Cardiac muscle cell (in vitro differentiated cells and primary cell): ENCODE measurements at places on chromosomes 6 and 20.
A peak's percentile ranks its signal among the peaks of the same experiment; 100 is the strongest.

GRCh38 chr6:17130786-17131185, 28.9 kb downstream of the STMND1 start:
- no peak overlapping the region for H3K4me3 ChIP-seq
- H3K27me3 ChIP-seq, result no peaks in the 10 kb centered on the region
- DNase-seq, result no peak

DNA sequence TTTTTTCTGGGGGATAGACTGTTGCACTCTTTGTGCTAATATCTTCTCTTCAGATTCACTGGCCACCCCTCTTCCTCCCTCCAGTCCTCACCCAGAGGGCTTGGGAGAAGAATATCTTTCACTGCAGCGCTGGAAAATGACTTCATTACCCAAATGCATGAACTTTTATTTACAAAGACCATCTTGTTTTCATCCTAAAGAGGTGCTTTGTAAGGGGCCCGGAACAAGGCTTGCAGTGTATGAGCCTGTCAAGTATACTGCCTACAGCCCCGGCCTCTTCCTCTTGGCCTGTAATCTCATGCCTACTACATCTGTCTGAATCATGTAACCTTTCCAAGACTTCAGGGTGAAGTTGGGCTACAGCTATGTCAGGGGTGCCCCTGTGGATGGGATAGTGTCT, 554 bp upstream of the LAMA4 start:
- no peak for DNase-seq
- no peaks in the 10 kb centered on the region for H3K27me3 ChIP-seq
- peaks cover 5% of the 10 kb centered on the region for H3K36me3 ChIP-seq
- H3K27ac ChIP-seq, result peak overlapping the region; percentile 81

- no peaks in the 10 kb centered on the region for H3K27me3 ChIP-seq
- H3K27ac ChIP-seq, result no peak overlapping the region
Measured at GRCh38 chr6:140070846-140071473, 696.5 kb upstream of the CITED2 start.

DNA sequence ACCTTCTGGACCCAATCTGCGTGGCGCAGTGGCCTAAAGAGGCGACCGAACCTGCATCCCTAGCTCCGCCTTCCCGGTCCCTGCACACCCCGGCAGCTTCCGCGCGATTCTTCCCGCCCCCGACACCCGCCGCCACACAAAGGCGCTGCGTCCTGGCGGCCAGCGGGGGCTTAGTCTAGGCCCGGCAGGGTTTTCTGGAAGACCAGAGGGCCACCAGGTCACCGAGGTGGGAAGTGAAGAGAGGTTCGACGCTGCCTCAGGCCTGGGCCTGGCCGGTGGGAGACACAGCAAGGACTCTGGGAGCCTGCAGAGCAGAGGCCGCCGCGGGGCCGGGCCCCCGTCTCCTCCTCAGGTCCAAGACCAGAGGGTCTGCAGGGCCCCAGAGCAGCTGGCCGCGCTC, 154.9 kb downstream of the OR2B2 start:
- DNase-seq, result no peak
- H3K36me3 ChIP-seq, result no peaks in the 10 kb centered on the region
- no peaks in the 10 kb centered on the region for H3K27me3 ChIP-seq

DNA sequence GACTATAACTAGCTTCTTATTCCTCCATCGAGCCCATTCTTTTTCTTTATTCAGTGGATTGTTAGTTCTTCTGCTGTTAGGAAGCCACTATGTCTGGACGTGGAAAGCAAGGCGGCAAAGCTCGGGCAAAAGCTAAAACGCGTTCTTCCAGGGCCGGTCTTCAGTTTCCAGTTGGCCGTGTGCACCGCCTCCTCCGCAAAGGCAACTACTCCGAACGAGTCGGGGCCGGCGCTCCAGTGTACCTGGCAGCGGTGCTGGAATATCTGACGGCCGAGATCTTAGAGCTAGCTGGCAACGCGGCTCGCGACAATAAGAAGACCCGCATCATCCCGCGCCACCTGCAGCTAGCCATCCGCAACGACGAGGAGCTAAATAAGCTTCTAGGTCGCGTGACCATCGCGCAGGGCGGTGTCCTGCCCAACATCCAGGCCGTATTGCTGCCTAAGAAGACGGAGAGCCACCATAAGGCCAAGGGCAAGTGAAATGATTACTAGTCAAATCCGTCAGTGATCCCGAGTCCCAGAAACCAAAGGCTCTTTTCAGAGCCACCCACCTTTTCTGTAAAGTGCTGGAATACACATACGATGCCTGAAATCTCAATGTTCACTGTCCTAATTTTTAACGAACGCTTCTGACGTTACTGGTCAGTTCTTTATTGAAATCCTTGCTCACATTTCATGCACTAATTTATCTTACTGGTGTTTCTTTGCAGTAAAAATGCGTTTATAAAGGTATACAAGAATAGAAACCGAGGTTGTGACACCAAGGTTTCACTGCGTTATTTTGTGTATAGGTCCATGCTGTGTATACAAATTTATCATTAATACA, 129.9 kb downstream of the HFE start:
- peak overlapping the region; percentile 69 for H3K4me3 ChIP-seq
- no peaks in the 10 kb centered on the region for H3K27me3 ChIP-seq
- peaks cover 6% of the 10 kb centered on the region for H3K4me1 ChIP-seq
- no peaks in the 10 kb centered on the region for H3K36me3 ChIP-seq
